Jurkat, Clone E6-1 (cell line): ENCODE measurements at places on chromosomes 7 and 10.

DNA sequence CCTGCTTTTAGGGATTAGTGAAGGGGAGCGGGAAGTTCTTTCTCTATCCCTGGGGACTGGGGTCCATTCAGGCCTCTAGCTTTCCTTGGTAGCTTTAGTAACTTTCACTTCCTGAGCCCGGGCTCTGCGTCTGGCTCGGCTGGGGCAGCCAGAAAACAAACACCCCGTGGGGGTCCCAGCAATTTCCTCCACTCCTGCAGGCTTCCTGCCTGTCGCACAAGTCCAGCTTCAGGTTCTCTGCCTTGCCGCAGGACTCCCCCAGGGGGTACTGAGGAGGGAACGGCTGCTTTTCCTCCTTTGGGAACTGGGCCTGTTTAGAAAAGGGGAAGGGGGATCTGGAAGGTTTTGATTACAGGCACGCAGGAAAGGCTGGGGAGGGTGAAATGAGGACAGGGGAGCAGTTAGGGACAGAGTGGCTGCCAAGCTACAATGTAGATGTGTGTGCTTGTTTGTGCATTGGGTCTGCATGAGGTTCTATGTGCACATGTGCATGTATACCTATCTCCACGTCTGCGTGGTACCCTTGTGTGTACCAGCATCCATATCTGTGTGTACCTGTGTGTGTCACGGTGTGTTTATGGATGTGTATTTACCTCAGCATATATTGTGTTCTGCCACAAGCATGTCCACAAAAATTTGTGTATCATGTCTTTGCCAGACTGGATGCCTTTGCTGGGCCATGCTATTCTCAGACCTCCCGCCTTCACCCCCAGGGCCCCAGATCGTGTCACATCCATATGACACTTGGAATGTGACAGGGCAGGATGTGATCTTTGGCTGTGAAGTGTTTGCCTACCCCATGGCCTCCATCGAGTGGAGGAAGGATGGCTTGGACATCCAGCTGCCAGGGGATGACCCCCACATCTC is 2.0 kb downstream of the KAZALD1 start:
- DNase-seq = no peak

DNA sequence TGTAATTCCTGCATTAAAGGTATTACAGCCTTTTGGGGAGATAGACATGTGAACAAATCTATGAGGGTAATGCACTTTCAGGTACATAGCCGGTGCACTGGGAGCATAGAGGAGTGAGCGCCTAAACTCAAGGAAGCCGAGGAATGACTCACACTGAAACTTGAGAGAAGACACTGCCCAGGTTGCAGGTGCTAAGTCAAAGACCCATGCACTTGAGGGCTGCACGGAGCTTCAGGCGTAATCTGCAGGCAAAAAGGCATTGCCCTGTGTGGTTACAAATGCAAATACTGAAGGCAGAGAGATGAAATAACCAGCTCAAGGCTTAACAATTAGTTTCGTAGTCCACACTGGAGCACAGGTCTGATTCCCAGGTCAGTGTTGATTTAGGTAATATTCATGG is 51.0 kb upstream of the OSBPL3 start:
- no peak for DNase-seq

DNA sequence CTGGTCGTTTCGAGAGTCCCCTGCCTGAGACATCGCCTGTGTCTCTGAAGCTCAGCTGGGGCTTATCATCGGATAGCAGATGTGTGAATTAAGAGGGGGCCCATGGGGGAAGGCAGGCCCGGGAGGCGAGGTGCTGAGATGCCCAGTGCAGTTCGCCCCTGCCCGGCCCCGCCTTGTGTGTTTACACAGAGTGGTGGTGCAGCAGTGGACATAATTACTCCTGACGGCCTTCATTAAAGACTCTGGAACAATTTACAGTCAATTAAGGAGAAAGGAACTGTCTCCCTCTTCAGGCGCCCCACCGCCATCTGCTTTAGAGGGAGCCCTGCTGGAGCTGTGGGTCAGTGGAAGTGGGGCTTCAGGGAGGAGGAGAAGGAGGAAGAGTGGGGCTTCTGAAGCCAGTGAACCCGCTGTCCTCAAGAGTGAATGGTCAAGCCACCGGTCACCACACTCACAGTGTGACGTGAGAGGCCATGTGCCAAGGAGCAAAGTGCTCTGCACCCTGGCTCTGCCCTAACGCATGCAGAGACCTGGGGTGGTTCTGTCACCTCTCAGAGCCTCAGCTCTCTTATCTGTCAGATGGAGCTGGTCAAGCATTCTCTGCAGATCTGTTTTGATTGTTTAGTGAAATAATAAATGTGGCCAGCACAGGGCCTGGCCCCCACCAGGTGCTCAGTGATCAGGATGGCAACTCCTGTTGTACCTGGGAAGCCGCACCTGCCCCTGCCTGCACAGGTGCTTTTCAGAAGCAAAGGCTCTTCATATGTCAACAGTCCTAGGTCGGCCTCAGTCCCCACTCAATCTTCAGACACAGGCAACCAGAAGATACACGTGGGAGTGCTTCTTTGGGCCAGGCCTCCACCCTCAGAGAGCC is 65.6 kb downstream of the CDH23 start:
- DNase-seq = no peak

GRCh38 chr10:10798102-10798863 is 219.4 kb upstream of the CELF2 start:
- DNase-seq = no peak

DNA sequence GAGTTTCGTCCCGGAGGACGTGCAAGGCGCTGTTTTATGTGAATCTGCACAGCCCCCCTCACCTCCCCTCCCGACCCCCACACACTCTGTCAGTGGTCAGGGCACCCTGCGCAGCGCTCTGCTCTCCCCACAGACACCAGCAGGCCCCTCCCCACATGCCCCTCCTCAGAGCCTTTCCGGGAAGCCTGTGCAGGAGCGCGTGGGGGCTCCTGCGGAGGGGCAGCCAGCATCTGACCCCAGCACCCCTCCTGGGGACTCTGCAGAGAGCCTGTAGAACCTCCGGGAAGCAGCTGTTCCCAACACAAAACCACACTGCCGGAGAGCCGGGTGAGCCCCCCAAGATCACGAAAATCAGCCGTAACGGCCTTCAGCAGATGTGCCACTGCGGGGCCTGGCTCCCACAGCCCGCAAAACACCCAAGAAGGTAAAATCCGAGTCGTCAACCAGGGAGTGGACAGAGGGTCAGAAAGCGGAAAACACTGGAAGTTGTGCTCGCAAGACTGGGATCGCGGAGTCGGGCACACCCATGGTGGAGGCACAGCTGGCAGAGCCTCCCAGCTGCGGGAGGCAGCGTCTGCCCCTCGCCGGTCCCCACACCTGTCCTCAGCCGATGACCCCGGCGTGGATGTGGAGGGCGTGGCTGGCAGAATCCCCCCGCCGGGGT is 53.8 kb upstream of the PDGFA start:
- DNase-seq = no peak
